ENCODE measurements at places on chromosomes 11 and 22.

DNA sequence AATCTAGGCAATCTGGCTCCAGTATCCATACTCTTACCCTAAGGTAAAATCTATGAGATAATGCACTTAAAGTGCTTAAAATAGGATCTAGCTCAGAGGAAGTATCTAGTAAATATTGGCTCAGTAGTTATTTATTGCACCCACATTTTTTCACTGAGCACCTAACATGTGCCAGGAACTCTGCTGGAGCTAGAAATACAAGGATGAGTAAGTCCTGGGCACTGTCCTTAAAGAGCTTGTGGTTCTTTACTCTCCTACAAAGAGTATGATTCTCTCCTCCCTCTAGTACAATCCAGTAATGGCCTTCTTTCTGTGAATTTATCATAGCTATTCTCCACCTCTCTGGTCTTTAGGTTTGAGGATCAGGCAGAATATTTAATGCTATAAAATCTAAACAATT is 59.2 kb downstream of the DEUP1 start:
- DNase-seq: no peak

GRCh38 chr22:46219636-46220035 is 30.5 kb downstream of the CDPF1 start:
- no peak for DNase-seq

- DNase-seq: no peak
Observed at GRCh38 chr22:45638197-45638596, 33.4 kb upstream of the ATXN10 start.

GRCh38 chr11:120925944-120926343 is 98.0 kb upstream of the TBCEL start:
- no peak for DNase-seq

DNA sequence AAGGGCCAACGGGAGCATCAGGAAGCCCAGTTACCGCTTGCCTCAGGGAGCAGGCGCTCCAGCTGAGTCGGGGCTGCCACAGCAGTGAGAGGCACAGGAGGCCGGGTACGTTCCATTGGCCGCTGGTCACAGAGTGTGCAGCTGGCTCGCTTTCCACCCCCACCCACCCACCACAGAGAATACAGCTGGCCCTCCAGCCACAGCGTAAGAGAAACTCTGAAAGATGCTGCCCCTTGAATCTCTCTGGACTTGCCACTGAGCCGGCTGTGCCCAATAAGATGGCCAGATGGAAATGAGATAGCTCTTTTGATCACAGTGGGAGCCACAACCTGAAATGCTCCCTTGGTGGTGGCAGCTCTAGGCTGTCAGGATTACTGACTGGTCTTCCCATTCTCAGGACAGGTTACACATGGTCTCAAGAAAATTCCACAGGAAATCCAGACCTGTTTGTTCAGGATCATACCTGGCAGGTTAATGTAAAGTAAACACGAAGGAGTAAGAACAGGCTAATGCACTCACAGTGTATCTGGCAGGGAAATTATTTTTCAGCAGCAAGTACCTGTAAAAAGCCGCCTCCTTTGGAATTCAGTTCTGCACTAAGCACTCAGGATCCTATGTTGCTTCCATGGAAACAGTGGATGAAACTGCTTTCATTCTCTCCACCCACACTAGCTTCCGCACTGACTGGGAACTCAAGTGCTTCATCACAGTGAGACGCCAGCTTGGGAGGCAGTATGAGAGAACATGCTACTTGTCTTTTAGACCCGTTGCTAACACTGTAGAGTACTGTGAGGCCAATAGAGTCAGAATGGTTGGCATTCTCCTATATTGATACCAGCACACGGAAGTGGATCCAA is 16.5 kb downstream of the SIAE start:
- DNase-seq: no peak

DNA sequence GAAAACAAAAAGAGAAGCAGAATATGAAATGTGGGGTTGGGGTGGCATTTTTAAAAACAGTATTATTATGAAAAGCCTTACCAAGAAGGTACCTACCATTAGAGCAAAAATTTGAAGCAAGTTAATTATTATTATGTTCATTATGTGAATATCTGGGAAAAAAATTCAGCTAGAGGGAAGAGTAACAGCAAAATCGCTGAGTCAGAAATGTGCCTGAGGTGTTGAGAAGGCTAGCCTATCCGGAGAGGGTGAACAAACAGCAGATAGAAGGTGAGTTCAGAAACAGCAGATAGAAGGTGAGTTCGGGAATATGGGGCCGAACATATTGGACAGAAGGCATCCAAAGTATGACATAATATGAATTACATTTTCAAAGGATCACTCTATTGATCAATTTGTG is 536.8 kb upstream of the ANO5 start:
- no peak for DNase-seq

DNA sequence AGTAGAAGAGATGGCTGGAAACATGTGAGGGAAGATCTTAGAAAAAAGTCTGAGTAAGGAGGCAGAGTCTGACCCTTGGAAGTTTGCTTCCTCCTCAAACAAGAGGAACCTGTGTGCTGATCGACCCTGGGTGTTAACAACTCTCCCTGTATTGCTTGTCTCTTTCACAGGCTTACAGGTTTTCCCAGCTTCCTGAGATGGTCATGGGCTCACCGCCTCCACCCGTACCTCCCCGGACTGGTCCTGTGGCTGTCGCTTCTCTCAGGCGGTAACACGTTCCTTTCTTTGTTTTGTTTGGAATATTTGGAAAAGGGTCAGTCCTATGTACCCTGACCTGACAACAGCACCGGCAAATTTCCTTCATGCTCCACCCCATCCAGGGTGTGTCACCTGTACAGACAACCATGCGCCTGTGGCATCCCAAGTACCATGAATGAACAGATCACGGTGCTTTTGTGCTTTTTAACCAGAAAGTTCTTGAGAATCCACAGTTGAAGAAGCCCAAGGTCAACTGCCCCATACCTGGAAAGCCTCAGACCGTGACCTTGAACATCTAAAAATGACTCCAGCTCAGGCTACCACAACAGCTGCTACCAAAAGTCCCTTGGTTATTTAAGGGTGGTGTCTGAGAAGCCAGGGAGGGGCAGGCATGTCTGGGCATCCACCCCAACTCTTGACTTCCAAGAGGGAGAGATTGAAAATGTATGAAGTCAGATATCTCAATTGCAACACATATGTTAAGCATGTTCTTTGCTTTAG is 44.6 kb downstream of the C11orf91 start:
- DNase-seq: no peak

GRCh38 chr11:10927538-10927937 is 69.7 kb upstream of the ZBED5 start:
- no peak for DNase-seq

Measured in stimulated activated CD4-positive, alpha-beta T cell treated with anti-CD3 and anti-CD28 coated beads, Interleukin-1b, Interleukin-23, amount 100 ng/mL, for 48 hours (primary cell).